ENCODE measurements at places on chromosomes 11 and 22. TPM values are rescaled to one million over a fixed set of nuclear protein-coding genes. Genes with fewer than 3 reads are reported as not detected.

PKP3 gene
- 222 TPM for total RNA-seq

SLC25A18 gene
- total RNA-seq = 0.22 TPM

SULT4A1 gene
- total RNA-seq = not detected

GRCh38 chr11:12053606-12054361, 45.4 kb upstream of the DKK3 start:
- H3K4me1 ChIP-seq = peaks cover 11% of the 10 kb centered on the region
- no peak overlapping the region for H3K27ac ChIP-seq
- no peaks in the 10 kb centered on the region for H3K36me3 ChIP-seq
- H3K4me3 ChIP-seq = no peak overlapping the region
- no peaks in the 10 kb centered on the region for H3K27me3 ChIP-seq

- no peak for DNase-seq
- H3K4me3 ChIP-seq = no peak overlapping the region
- H3K4me1 ChIP-seq = no peaks in the 10 kb centered on the region
- H3K36me3 ChIP-seq = no peaks in the 10 kb centered on the region
- H3K27ac ChIP-seq = no peak overlapping the region
These were observed 70.3 kb downstream of the SOX6 start for GRCh38 chr11:16286095-16286494.

DNA sequence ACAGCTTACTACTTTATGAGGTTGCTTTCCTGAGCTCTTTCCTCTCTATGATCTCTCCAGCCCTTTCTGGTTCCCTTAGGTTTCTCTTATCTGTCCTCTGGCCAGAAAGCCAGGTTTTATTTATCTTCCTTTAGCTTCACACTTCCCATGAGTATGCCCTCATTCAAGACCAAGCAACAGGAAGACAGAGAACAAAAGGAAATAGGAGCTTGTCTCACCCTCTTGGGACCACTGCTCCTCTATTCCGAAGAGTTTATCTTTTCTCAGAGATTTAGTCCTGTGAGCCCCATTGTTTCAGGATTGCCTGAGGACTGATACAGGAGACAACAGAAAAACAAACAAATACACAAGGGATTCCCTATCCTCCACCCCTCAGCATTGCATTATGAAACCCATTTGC, 62.4 kb upstream of the CCDC179 start:
- H3K27ac ChIP-seq = no peak overlapping the region
- H3K4me1 ChIP-seq = no peaks in the 10 kb centered on the region
- no peaks in the 10 kb centered on the region for H3K36me3 ChIP-seq
- H3K27me3 ChIP-seq = no peaks in the 10 kb centered on the region
- no peak for DNase-seq
- no peak overlapping the region for H3K4me3 ChIP-seq

DNA sequence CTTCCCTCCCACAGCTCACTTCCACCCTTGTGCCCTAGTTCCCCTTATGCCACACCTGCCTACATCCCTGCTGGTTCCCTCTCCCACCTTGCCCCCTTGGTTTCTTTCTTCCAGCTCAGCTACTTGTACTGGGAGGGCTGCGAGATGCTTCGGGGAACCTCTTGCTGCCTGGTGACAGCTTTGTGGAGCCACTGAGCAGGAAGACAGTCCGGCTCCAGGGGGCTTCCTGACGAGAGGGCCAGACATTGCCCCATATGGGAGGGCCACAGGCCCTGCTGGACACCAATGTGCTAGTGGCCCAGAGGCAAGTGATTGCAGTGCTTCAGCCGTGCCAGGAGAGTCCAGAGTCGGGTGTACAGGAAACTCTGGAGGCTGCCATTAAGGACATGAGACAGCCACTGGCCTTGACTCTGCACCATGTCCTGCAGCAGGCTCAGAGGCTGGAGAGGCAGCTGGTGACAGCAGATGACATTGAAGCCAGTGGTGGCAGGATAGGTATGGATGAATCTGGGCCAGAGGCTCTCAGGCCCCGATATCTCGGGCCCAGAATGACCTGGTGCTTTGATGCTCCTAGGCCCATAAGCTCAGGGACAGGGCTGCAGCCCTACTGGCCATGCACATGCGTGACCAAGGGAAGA, 54.3 kb downstream of the BTG4 start:
- H3K4me3 ChIP-seq = no peak overlapping the region
- no peaks in the 10 kb centered on the region for H3K36me3 ChIP-seq
- H3K27me3 ChIP-seq = no peaks in the 10 kb centered on the region
- no peak for DNase-seq
- peaks cover 6% of the 10 kb centered on the region for H3K4me1 ChIP-seq

PKNOX2 gene
- total RNA-seq = not detected

DNA sequence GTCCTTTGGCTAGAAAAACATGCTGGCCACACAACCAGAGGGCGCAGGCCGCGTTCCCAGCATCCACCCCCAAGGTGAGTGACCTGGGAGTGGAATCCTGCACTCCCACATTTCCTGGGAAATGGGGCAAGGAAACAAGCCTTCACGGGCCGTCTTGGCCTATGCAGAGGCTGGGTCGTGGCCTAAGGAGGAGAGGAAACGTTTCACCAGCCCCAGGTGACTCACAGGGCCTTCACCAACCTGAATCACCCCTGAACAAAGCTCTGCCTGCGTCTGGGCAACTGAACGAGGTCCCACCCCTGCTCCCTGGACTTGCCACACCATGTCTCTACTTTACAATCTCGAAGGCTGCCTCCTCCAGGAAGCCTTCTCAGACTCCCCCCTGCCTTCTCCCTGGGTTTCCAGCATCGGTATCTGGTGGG, 13.2 kb downstream of the MYH9 start:
- no peaks in the 10 kb centered on the region for H3K27me3 ChIP-seq
- peaks cover 65% of the 10 kb centered on the region for H3K4me1 ChIP-seq
- DNase-seq = peak; percentile 84
- peak overlapping the region; percentile 82 for H3K27ac ChIP-seq
- H3K36me3 ChIP-seq = peaks cover 17% of the 10 kb centered on the region
- no peak overlapping the region for H3K4me3 ChIP-seq

DNA sequence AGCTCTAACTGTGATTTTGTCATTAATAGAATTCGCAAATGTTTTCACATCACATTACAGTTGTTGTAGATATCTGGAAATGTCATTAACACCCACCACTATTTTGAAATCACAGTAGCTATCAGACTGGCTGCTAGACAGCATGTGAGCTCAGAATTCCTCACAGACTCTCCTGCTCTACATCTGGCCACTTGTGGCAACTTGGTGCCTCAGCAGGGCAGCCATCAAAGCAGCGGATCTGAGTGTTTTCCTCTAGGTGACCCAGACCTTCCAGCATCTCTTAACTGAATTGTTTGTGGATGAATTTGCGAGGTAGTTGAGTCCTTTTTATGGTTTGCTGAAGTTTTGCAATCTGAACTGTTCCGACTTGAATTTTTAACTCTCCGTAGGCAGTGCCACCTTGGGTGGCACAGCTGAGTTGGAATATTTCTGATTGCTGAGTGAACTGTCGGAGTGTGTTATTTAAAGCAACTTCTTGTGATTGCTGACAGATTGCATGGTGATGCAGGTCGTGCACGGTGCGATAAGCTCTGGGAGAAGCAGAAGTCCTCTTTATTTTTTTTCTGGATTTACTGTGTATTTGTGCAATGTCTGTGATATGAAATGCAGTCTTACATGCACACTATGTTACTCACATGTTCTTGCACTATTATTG, 114.0 kb upstream of the PLET1 start:
- peaks cover 60% of the 10 kb centered on the region for H3K27me3 ChIP-seq
- no peaks in the 10 kb centered on the region for H3K36me3 ChIP-seq
- no peak overlapping the region for H3K4me3 ChIP-seq
- H3K27ac ChIP-seq = no peak overlapping the region
- no peaks in the 10 kb centered on the region for H3K4me1 ChIP-seq
- no peak for DNase-seq

DNA sequence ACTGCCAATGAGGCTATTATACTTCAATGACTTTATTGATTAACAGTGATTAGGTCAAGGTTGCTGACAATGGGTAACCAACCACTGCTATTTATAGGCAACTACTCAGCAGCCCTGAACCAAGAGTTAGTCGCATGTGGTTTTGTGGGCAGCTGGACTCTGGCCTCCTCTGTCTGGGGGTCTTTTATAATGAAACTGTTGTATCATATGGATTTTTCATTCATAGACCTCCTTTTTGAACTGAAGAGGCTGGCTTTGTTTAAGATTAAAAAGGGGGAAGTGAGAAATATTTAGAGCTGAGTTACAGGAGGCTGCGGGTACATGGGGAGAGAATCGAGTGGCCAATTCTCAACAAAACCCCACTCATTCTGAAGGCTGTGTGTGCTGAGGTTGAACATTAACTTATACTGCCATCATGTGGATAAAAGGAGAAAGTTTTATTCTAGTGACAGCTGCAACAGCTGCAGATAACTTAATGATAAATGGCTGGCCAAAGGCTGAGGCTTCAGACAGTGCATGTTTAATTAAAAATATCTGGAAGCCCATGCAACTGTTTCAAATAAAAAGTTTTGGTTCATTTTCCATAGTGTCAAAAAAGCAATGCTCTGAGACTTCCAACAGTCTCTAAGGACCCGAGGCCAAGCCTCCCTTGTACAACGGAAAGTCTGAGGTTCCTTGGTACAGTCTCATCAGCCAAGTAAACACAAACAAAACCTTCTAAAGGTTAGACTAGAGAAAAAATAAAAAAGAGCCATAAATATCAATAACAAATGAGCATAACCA, 682.6 kb downstream of the KCNA4 start:
- peak; percentile 70 for DNase-seq
- no peaks in the 10 kb centered on the region for H3K27me3 ChIP-seq
- H3K27ac ChIP-seq = no peak overlapping the region
- H3K4me3 ChIP-seq = no peak overlapping the region
- no peaks in the 10 kb centered on the region for H3K36me3 ChIP-seq

- H3K27ac ChIP-seq = no peak overlapping the region
- H3K4me1 ChIP-seq = no peaks in the 10 kb centered on the region
- H3K36me3 ChIP-seq = no peaks in the 10 kb centered on the region
- DNase-seq = no peak
- H3K27me3 ChIP-seq = peaks cover 7% of the 10 kb centered on the region
These were observed 43.0 kb upstream of the WNT11 start for GRCh38 chr11:76249195-76249741.

GRCh38 chr22:19970479-19971275, 29.1 kb upstream of the TXNRD2 start:
- no peak overlapping the region for H3K27ac ChIP-seq
- H3K36me3 ChIP-seq = no peaks in the 10 kb centered on the region
- no peak overlapping the region for H3K4me3 ChIP-seq
- H3K4me1 ChIP-seq = peaks cover 6% of the 10 kb centered on the region
- peak; percentile 55 for DNase-seq
- no peaks in the 10 kb centered on the region for H3K27me3 ChIP-seq

BET1L gene
- 14.4 TPM for total RNA-seq

ANKRD49 gene
- total RNA-seq = 6.9 TPM

DNA sequence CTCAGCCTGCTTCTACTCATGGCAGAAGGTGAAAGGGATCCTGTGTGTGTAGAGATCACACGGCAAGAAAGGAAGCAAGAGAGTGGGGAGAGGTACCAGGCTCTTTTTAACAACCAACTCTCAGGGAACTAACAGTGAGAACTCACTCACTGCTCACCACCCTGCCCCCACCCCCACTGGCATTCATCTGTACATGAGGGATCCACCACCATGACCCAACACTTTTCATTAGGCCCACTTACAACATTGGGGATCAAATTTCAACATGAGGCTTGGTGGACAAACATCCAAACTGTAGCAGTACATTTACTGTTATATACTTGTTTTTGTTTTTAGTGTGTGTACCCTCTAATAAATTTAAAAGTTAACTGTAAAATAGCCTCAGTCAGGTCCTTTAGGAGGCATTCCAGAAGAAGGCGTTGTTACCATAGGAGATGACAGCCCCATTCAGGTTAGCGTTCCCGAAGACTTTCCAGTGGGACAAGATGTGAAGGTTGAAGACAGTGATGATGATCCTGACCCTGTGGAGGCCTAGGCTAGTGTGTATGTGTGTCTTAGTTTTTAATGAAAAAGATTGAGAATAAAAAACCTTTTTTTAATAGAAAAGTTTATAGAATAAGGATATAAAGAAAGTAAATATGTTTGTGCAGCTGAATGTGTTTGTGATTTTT, 11.3 kb downstream of the CUL5 start:
- no peaks in the 10 kb centered on the region for H3K4me1 ChIP-seq
- H3K4me3 ChIP-seq = no peak overlapping the region
- DNase-seq = no peak
- no peaks in the 10 kb centered on the region for H3K27me3 ChIP-seq

DNA sequence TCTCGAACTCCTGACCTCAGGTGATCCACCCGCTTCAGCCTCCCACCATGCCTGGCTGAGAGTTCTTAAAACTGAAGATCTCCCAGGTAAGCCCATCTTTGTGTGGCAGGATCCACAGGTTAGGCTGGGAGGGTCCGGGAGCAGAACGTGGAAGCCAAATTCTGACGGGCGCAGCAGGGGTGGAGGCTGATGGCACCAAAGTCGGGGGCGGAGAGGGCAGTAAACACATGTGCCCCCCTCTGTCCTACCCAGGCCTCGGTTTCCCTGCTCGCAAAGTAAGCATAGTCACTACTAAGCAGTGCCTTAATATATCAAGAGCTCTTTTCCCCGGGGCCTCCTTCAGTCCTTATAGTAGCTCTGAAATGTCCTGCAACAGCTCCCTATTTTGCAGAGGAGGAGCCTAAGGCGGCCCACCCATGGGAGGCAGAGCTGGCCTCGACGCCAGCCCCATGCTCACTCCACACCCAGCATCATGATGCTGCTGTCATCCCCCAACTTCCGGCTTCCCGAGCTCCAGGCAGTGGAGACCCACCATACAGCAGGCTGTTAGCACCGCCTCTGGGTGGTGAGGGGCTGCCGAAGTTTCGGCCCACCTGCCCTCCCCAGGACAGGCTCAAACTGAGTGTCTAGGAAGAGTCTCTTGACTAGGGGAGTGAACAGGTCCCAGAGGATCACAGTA, 230.0 kb downstream of the CTTN start:
- H3K4me3 ChIP-seq = no peak overlapping the region
- H3K36me3 ChIP-seq = no peaks in the 10 kb centered on the region
- no peaks in the 10 kb centered on the region for H3K27me3 ChIP-seq
- H3K27ac ChIP-seq = no peak overlapping the region

ZP1 gene
- total RNA-seq = not detected

MAJIN gene
- not detected for total RNA-seq

GRCh38 chr11:66340596-66341501, 4.1 kb downstream of the BRMS1 start:
- H3K27me3 ChIP-seq = no peaks in the 10 kb centered on the region
- H3K36me3 ChIP-seq = peaks cover 17% of the 10 kb centered on the region
- no peak overlapping the region for H3K4me3 ChIP-seq
- no peak overlapping the region for H3K27ac ChIP-seq
- H3K4me1 ChIP-seq = peaks cover 38% of the 10 kb centered on the region
- DNase-seq = no peak

HORMAD2 gene
- not detected for total RNA-seq

KIF18A gene
- 11.6 TPM for total RNA-seq

GRCh38 chr11:65260756-65261590, 789 bp upstream of the POLA2 start:
- no peak for DNase-seq
- peak overlapping the region; percentile 27 for H3K27ac ChIP-seq
- H3K4me1 ChIP-seq = peaks cover 14% of the 10 kb centered on the region
- no peaks in the 10 kb centered on the region for H3K27me3 ChIP-seq

GRCh38 chr22:20783844-20784723, 10.2 kb downstream of the SERPIND1 start:
- H3K36me3 ChIP-seq = no peaks in the 10 kb centered on the region
- DNase-seq = peak; percentile 68
- peak overlapping the region; percentile 95 for H3K27ac ChIP-seq
- H3K4me1 ChIP-seq = peaks cover 51% of the 10 kb centered on the region
- H3K27me3 ChIP-seq = no peaks in the 10 kb centered on the region

- no peak overlapping the region for H3K27ac ChIP-seq
- no peak overlapping the region for H3K4me3 ChIP-seq
- no peaks in the 10 kb centered on the region for H3K4me1 ChIP-seq
- no peak for DNase-seq
These were observed 104.7 kb downstream of the KCNQ1 start for GRCh38 chr11:2549491-2549875.

BTG4 gene
- total RNA-seq = not detected

All from PC-3 (cell line).